Stimulated activated CD8-positive, alpha-beta memory T cell treated with anti-CD3 and anti-CD28 coated beads, Interleukin-2, amount 100 ng/mL, for 1 hour (primary cell): ENCODE measurements at places on chromosomes 12 and 14.

DNA sequence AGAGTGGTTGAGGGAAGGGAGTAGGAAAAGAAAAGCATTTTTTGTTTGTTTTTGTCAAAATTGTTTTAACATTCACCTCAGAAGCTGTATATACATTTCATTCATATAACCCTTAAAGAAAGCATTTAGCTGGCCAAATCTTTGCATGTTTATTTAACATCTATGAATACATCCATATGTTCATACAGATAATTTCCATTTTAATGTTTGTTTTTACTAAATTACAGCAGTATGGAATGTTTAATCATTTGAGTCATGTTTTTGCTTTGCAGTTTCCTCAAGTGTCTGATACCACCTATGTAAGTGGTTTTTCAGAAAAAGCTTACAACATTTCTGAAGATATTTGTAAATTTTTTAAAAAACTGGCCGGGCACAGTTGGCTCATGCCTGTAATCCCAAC lies 84.3 kb upstream of the ATF1 start:
- no peak for DNase-seq

DNA sequence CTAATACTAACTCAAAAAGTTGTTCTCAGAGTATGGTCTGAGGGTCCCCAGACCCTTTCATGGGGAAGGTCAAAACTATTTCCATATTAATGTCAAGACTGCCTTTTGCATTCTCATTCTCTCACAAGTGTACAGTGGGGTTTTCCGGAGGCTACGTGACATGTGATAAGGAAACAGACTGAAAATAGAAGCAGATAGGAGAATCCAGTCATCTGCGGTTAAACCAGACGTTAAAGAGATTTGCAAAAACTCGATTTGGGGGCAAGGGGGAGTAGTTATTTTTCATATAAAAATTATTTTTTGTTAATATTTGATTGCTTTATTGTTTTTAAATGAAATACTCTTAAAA lies 1.0 kb upstream of the NAP1L1 start:
- DNase-seq = no peak

DNA sequence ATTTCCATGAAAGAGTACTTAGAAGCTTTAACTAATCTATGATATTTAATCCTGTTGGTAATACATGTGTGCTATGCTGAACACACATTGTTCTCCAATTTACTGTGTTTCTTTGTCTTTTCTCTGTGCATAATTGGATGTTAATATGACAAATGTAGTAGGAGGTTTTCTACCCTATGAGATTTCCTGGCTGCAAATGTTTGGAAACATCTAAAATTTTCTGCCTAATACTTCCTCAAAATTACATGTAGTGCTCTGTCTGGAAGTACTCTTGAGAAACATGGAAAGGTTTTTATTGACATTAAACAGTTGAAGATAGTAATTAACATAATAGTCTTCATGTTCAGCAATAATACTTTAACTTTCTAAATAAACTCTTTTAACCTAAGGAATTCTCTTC lies 213.0 kb downstream of the KITLG start:
- no peak for DNase-seq

GRCh38 chr14:102929241-102930137 lies 7.0 kb downstream of the AMN start:
- no peak for DNase-seq

GRCh38 chr14:24665440-24665991 lies 31.5 kb upstream of the GZMB start:
- no peak for DNase-seq

DNA sequence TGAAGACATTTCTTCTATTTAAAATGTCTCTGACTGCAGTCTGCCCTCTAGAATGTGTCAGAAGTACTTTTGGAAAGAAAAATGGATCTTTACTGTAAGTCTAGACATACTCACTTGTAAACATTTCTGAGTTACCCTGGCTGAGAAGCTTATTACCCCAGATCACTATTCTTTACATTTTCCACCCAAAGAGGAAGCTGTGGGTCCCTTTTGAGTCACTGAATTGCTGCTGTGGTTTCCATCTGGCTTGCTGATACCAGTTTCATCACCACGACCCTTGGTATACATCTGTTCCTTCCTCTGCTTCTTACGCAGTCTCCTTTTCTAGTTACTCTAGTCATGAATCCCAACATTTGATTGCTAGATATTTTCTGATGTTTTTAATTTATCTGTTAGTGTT lies 20.2 kb upstream of the CLEC4D start:
- no peak for DNase-seq

DNA sequence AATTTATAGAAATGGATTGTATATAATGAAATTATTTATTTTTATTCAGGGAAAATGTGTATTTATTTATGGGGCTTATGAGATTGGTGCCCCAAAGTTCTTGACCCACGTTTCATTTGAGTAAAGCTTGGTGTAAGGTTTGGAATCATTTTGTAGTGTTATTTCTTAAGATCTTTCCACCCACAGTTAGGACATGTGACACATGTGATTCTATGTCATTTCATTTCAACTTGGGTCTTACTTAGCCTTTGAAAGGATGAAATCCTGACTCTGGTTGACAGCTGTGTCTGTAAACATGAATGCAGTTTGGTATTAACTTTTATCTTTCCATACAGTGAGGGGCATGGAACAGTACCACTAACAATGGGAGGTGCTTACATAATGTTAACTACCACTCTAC lies 51.7 kb downstream of the FLRT2 start:
- no peak for DNase-seq

GRCh38 chr14:72552236-72552635 lies 341.7 kb downstream of the DPF3 start:
- DNase-seq = no peak

GRCh38 chr12:88172844-88173407 lies 30.8 kb downstream of the TMTC3 start:
- no peak for DNase-seq

GRCh38 chr12:103012884-103013283 lies 55.4 kb downstream of the ASCL1 start:
- no peak for DNase-seq

DNA sequence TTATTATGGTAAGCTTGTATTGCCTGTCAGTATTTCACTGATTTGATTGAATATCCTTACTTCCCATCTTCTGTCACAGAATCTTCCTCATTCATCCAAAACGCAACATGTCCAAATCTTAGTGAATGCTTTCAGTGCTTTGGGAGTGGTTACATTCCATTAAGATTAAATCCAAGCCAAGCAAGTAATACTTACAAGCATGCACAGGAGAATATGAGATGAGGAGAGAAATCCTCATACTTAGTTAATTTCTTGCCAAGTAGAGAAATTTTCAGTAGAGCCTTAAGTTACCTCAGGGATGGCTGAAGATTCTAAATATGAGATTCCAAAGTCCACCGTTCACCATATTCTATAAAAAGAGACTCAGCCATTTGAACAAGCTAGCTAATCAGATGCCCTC lies 316.0 kb downstream of the RAD51B start:
- DNase-seq = no peak

DNA sequence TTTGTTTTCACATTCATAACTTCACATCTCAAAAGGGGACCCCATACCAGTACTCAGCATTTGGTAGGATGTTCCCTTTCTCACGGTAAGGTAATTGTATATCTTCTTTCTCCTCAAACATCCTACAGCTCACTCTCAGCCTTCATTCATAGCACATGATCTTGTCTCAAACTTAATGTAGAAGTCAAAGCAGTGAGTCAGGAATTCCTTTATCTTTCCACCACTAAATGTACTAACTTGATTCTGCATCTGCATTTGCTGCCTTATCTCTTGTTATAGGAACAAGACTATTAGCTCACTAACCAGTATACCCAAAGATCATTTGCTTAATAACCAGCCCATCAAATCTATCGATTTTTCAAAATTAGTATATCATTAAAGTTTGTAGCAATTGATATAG lies 22.9 kb downstream of the CPSF2 start:
- no peak for DNase-seq

DNA sequence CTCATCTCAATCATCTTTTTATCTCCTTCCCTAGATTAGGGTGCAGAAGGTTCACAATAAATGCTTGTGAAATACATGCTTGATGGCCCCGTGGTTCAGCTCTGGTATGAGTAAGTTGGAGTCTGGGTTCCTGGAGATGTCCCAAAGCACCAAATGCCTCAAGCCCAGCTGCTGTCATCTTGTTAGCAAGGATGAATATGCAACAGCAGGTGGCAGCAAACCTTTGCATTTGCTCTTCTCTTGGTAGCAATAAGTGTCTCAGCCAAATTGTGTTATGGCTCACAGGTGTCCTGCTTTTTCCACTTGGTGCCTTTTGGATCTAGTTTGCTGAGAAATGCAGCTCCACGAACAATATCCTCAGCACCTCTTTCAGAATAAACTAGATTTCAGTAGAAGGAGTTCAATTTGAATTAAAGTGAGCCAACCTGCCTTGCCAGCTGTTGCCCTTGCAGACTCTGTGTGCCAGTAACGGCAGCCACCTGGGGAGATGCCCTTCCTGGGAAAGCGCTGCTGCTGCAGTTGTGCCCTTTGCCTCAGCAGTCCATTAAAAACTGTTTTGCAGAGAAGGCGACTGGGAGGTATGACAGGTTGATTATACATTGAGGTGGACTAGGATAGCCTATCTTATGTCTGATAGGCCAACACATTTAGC lies 417.3 kb downstream of the SNAPC1 start:
- DNase-seq = no peak

DNA sequence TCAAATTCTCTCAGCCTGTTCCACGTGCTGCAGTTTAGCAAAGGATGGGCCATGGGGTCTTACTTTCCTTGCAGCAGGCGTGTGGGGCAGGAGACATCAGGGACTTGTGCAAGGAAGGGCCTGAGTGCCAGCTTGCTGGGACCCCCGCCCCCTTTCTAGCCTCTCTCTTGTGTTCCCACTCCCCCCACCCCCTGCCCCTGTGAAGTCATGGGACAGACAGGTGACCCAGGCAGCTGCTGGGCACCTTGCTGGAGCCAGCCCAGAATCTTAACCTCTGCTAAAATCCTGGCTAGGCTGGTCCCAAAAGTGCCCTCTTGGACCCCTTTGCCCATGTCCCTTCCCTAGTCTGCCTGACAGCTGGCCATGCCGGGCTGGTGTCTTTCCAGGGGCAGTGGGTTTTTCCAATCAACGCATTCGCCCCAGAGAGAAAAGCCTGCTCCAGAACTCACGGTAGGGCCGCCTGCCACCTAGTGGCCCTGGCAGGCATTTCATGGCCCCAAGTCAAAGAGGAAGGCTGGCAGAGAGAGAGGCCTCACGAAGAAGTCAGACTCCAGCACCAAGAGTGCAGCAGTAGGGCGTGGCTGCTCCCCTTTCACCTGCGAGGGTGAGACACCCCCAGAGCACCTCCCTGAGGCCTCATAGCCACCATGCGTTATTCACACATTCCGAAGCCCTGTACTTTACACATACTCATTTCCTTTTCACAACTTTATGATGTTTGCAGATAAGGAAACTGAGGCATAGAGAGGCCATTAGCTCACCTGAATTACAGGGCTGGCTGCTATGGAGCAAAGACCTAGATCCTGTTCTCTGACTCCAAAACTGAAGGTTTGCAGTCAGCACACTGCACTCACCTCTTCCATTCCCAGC lies 67.4 kb downstream of the LGMN start:
- DNase-seq = peak; percentile 51

DNA sequence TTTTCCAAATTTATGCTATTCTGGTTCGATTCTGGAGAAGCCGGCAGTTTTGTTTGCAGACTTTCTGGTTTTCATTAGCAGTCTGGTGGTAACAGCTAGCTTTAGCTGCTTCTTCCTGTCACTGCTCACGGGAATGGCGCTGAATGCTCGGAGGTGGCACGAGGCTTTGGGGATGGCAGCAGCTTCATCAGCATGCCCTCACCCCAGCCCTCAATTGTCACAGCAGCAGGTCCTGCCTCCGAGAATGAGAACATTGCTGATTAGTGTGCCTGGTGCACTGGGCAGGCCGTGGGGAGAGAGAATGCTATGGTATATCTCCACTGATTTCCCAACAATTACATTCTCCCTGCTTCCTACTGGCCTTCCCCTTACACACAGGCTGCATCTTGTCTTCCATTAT lies 73.6 kb downstream of the SAMD4A start:
- DNase-seq = no peak

GRCh38 chr14:75861161-75861621 lies 120.6 kb downstream of the TGFB3 start:
- no peak for DNase-seq

GRCh38 chr12:16927259-16927658 lies 321.3 kb upstream of the LMO3 start:
- no peak for DNase-seq

GRCh38 chr12:54526812-54527630 lies 22.4 kb upstream of the PDE1B start:
- no peak for DNase-seq

GRCh38 chr12:79938843-79939242 lies 3.9 kb upstream of the PPP1R12A start:
- no peak for DNase-seq

DNA sequence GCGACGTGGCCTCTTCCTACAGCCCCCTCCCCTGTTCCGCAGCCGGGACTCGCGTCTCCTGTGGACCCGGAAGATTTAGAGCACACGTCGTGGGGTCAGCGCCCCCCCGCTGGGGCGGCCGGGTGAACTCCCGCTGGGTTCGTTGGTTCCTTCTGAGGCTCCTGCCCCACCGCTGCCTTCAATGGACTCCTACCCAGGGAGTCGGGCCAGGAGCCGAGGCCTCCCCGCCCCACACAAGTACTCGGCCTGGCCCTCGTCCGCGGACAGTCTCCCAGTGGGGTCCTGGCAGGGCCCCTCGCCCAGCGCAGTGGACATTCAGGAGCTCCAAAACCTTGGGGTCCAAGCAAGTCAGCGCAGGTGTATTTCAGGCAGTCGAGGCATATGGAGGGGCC lies 1.2 kb downstream of the MMP17 start:
- no peak for DNase-seq

DNA sequence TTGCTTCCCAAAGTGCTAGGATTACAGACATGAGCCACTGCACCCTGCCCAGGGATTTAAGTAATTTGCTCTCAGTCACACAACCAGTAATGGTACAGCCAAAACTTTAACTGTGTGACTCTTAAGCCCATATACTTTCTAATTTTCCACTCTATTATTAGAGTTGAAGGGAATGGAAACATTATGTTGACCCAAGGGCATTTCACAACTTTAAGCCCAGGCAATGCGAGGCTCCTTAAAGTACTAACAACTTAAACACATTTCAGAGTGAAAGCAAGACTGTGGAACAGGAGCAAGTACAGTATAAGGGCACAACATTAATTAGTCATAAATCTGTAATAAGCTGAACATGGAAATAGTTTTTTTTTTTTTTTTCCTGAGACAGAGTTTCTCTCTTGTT lies 39.8 kb downstream of the BAZ1A start:
- no peak for DNase-seq

DNA sequence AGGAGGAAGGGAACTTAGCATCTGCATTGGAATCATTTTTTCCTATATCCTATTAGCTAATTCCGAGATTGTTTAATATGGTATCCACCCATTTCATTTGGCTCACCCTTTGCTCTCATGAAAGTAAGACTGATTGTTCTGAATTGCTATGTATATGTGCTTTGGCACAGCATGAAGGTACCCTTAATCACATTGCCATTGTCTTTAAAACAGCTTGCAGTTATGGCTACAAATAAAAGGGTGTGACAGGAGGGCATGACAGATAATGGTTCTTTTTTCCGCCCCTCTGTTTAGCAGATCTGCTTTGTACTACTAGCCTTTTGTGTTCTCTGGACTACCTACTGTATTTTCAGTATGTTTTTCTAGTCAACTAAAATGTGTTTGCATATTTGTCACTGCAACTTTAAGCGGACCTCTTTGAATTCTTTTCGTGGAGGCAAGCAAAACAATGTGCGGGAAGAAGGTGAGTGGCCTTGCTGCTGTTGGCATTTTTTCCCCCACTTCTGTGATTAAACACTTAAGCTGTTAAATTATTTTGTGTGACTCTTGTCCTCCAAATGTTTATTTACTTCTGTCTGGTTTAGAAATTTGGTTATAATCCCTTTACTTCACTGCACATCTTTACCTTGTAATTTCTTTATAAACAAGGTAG lies 35.8 kb downstream of the FBXO34 start:
- DNase-seq = no peak

- DNase-seq = no peak
Observed at GRCh38 chr12:1473418-1473817, 121.0 kb downstream of the FBXL14 start.
